ENCODE measurements at places on chromosomes 6 and 20.

GRCh38 chr6:117555882-117556498 lies 46.3 kb downstream of the GOPC start:
- peak; percentile 67 for DNase-seq

DNA sequence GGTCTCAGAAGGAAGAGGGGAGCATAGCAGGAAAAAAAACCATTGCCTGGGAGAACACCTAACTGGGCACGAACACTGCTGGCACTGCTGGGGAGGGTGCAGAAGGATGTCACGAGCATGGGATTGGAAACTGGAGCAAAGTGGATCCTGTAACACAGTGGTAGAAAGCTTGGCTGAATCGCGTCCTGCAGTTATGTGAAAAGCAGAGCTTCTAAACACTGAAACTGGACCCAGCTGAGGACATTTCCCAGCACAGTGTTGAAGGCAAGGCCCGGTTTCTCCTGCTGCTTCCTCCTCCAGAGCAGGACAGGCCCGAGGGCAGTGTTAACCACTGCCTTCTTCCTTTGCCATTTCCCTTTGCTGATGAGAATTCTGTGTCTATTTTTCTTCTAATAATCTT lies 6.7 kb downstream of the APMAP start:
- peak; percentile 26 for DNase-seq

GRCh38 chr6:79543886-79544285 lies 6.7 kb upstream of the LCA5 start:
- DNase-seq, result no peak

- DNase-seq, result no peak
Measured at GRCh38 chr6:77173472-77174074, 289.7 kb downstream of the HTR1B start.

DNA sequence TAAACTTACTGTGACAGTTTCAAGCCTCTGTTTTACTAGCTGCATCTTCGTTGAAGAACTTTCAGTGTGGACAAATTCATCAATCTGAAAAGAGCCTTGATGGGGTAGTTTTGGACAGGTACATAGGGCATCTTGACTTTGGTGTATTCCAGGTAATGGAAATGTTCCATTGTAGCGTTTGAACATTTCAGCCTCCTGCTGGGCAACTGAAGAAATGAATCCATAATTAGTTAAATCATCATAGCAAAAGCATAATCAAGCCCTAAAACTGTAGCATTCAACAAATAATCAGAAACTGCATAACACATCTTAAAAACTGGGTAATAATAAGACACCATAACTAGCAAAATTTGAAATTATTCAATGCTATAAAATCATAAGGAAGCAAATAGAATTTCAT lies 86.2 kb downstream of the AHI1 start:
- no peak for DNase-seq
